ENCODE measurements at places on chromosomes 6 and 20. TPM values are rescaled to one million over a fixed set of nuclear protein-coding genes. Genes with fewer than 3 reads are reported as not detected.

APOBEC2 gene
- total RNA-seq = not detected

DNA sequence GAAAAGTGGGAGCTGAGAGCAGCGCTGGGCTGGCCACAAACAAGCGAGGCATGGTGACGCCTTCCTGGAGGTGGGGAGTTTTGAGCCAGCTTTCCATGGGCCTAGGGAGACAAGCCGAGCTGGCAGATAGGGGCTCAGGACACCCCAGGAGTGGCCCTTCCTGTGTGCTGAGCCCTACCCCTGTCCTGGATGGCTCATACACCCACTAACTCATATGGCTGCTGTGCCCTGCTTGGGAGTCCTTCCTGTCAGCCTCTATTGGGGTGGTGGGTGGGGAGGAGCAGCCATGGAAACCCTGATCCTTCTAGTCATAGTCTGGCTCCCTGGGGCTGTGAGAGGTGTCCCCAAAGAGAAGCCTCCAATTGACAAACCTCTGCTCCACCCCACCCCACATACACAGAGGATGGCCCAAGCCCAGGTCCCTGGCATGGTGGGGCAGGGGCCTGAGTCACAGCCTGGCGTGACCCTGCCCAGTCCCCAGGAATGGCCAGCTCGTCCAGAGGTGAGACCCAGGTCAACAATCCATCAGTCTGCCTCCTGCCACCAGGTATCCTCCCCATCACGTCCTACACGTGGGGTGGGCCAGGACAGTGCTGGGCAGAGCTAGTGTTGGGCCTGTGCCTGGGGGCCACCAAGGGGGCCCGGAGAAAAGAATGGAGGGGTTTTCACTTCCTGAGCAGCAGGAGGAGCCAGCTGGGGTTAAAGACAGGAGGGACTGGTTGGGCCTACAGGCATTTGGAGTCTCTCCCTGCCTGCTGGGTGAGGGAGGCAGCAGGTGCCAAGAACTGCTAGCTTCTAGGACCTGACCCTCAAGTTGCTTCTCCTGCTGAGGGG lies 52.2 kb downstream of the MRPL14 start:
- H3K27me3 ChIP-seq = peaks cover 5% of the 10 kb centered on the region
- H3K36me3 ChIP-seq = no peaks in the 10 kb centered on the region
- no peak overlapping the region for H3K4me3 ChIP-seq
- peaks cover 26% of the 10 kb centered on the region for H3K4me1 ChIP-seq

DNA sequence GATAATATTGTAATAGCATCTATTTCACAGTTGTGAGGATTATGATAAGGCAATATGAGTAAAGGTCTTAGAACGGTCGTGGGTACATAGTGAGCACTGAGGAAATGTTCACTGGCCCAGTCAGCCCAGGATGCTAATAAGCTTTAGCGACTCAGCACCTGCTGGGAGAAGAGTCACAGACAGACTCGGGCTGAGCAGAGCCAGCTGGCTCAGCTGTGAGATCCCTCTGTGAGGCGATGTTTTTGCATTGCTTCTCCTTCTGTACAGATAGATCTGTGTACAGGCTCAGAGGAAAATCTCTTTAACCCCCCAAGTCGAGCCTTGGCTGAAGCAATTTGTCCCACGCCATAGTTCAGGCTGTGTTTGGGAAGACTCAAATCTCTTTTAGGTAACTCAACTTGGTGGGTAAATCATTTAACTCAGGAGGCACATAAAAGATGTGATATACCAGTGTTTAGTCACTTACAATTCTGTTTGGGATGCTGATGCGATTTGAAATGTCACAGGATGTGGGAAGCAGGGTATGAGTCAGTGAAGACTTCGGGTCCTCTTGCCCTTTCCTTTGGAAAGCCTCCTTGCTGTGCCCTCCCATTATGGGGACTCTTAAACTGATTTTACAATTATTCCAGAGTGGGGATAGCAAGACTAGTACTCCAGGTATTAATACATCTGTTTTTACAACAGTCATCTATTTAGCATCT lies 53.1 kb downstream of the PHACTR1 start:
- H3K27ac ChIP-seq = no peak overlapping the region
- no peaks in the 10 kb centered on the region for H3K4me1 ChIP-seq
- H3K36me3 ChIP-seq = no peaks in the 10 kb centered on the region
- DNase-seq = no peak
- no peak overlapping the region for H3K4me3 ChIP-seq
- H3K27me3 ChIP-seq = no peaks in the 10 kb centered on the region

RFX6 gene
- not detected for total RNA-seq

GRCh38 chr6:159654483-159655098 lies 38.5 kb downstream of the SOD2 start:
- H3K27ac ChIP-seq = no peak overlapping the region

PRDM13 gene
- total RNA-seq = not detected

GRCh38 chr6:31113861-31114540 lies 599 bp upstream of the PSORS1C1 start:
- peaks cover 9% of the 10 kb centered on the region for H3K4me1 ChIP-seq
- DNase-seq = no peak
- H3K27ac ChIP-seq = no peak overlapping the region
- H3K27me3 ChIP-seq = no peaks in the 10 kb centered on the region
- no peak overlapping the region for H3K4me3 ChIP-seq

- no peak overlapping the region for H3K27ac ChIP-seq
- H3K4me1 ChIP-seq = no peaks in the 10 kb centered on the region
- H3K27me3 ChIP-seq = no peaks in the 10 kb centered on the region
- H3K36me3 ChIP-seq = no peaks in the 10 kb centered on the region
These were observed 177.3 kb downstream of the PRL start for GRCh38 chr6:22119500-22119899.

Measured in CD4-positive, alpha-beta T cell (primary cell).